ENCODE measurements at places on chromosomes 12 and 14.
A peak's percentile ranks its signal among the peaks of the same experiment; 100 is the strongest.

GRCh38 chr12:2405039-2405438, 352.3 kb downstream of the CACNA1C start:
- no peak for DNase-seq

DNA sequence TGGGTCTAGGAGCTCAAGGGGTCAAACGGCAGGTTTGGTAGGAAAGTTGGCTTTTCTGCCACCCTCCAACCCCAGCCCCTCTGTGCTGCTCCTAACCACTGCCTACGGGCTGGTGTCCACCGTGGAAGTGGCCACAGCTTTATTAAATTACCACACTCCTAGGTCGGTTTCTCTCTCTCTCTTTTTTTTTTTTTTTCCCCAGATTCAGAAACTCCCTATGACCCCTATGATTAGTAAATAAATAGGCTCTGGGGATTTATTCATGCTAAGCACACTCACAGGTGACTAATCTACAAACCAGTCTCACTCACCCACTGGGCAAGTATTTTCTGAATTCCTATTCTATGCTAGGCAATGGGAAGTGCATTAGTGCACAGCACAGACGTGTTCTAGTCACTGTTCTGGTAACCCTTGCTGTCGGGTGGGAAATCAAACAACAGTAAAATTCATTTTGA, 8.7 kb upstream of the DDX47 start:
- DNase-seq, result no peak

GRCh38 chr14:74763803-74764531, 851 bp downstream of the YLPM1 start:
- DNase-seq, result peak; percentile 2

DNA sequence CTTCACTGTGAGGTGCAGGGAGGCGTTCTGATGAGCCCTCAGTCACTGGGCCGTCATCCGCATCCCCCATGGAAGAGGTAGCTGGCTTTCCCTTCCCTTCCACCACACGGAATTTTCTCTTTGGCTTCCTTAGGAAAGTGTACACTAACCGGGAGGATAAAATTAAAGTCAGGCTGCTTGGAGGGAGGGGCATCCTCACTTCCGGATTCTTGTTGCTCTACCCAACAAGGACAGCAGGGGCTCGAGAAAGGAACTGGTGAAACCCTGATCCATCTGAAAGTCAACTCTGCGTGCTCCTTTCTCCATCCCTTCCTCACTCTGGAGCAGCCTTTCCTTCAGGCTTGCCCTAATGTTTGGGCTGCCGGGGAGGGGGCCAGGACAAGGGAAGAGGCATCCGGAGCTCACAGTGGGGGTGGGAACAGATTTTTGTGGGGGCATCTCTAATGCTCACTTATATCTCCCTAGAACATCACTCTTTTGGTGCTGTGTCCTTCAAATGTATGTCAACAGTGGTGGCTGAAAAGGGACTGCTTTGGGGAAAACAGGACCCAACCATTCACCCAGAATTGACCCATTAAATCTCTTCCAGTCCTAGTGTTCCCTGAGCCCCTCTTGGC, 101.4 kb upstream of the FKBP4 start:
- no peak for DNase-seq

GRCh38 chr14:39974036-39974435, 541.8 kb upstream of the FBXO33 start:
- DNase-seq, result no peak

DNA sequence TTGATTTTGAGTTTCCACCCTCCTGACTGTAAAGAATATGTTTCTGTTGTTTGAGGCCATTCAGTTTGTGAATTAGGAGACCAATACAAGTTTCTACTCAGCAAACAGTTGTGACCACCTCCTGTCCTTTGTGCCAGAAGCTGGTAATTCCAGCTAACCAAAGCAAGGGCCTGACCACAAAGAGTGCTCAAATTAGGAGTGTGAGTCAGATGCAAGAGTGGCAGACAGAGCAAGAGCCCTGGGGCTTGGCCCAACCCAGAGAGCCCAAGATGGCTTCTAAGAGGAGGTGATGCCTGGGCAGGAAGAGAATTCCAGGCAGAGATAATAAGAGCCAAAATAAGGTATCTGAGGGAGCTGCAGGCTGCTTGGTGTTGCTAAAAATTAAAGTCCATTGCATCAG, 77.7 kb upstream of the C14orf132 start:
- no peak for DNase-seq

GRCh38 chr14:32590157-32590556, 261.1 kb downstream of the AKAP6 start:
- no peak for DNase-seq
